ENCODE measurements at places on chromosomes 5 and 9.
A peak's percentile ranks its signal among the peaks of the same experiment; 100 is the strongest.

- DNase-seq: no peak
Observed at GRCh38 chr5:76754668-76755078, 38.7 kb downstream of the F2R start.

DNA sequence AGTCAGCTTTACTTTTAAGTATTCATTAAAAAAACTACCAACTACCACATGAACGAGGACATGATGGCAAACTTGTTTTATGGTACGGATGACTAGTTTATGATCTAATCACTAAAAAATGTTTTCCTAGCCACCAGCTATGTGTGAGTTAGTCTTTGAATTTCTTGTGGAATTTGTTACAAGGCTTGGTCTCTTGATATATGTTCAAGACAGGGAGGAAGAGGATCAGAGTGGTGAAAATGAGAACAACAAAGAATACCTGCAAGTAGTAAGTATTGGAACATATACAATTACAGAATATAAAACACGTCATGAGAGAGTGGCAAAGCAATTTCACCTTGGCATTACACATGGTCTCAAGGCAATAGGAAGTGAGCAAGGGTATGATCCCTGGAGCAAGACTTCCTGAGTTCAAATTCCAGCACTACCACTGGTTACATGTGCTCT, 548.6 kb upstream of the TLE4 start:
- no peak for DNase-seq

GRCh38 chr9:13427587-13427986, 148.1 kb upstream of the MPDZ start:
- DNase-seq: peak; percentile 80

DNA sequence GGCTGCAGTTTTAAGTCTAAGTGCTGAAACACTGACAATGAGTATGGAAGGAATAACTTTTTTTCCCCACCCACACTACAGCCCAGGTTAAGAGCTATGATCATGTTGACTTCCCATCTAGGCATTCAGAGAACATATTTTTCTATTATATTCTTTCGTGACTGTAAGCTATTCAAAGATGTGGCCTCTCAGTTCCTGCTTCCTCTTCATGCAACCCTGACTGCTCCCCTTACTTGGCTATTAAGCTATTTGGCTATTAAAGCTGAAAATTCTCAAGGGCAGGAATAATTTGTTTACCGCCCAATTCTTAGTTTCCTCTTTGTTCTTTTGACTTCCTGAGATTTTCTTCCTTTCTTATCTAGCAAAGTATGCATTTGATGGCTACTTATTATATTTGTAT, 18.6 kb upstream of the ALDH1A1 start:
- DNase-seq: no peak

DNA sequence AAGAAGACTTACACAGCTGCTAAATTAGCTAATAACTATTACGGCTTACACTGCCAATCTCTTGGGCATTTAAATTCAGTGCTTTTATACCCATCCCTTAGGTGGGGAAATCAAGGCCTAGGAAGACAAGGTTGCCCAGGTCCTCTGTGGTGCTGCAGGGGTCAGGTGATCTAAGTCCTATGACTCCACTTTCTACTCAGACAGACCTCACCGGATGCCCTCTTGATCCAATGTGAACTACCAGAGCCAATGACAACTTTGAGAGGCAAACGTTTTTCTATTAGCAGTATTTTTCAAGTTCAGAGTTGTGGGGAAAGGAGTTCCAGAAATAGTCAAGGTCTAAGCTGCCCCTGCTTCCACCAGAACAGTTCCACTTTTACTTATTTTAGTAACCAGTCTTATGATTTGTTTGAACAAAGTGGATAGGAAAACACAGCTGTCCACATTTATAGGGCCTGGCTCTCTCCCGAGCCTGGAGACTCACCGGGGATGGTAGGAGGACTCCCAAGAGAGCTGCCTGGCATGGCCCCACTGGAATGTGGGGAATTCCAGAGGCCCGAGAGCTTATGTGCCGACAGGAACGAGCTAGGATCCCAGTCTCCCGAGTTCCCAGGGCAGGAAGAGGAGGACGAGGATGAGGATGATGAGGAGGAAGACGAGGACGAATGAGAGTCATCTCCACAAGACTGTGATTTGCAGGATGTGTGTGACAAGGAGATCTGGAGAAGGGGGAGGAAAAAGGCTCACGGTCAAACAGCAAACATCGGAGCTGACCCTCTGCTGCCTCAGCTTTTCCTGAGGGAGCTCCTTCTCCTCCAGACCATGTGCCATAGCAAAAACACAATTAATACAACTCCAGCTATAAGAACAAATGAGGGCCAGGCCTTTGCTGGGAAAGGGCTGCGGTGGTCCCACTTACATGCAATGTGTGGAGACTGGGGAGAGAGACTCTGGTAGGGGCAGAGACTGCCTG, 16.7 kb downstream of the FAM193B start:
- DNase-seq: no peak

- DNase-seq: no peak
Observed at GRCh38 chr9:27258662-27259061, 38.3 kb downstream of the EQTN start.

GRCh38 chr5:120624021-120624563, 160.0 kb downstream of the PRR16 start:
- DNase-seq: no peak

DNA sequence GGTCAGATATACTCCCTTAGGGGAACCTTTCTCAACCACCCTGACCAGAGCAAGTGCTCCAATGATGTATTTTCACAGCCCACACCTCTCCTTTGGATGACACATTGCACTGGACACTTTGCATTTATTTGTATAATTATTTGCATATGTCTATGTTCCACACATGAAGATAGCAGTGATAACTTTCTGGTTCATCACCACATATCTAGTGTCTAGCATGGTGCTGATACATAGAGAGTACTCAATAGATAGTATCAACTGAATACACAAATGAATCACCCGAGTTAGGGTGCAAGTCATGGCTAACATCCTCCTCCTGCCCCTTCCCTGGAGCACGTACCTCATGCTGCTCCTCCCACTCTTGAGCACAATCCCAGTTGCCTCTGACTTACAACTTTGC, 617.6 kb downstream of the EBF1 start:
- DNase-seq: no peak
